Stimulated activated CD4-positive, alpha-beta T cell treated with anti-CD3 and anti-CD28 coated beads, Interleukin-15, amount 100 ng/mL, for 1 hour (primary cell): ENCODE measurements at places on chromosomes 3 and 15.

- no peak for DNase-seq
These were observed 16.1 kb downstream of the HSPBAP1 start for GRCh38 chr3:122777563-122777962.

GRCh38 chr3:171044384-171044783 is 17.9 kb upstream of the SLC2A2 start:
- DNase-seq = no peak

DNA sequence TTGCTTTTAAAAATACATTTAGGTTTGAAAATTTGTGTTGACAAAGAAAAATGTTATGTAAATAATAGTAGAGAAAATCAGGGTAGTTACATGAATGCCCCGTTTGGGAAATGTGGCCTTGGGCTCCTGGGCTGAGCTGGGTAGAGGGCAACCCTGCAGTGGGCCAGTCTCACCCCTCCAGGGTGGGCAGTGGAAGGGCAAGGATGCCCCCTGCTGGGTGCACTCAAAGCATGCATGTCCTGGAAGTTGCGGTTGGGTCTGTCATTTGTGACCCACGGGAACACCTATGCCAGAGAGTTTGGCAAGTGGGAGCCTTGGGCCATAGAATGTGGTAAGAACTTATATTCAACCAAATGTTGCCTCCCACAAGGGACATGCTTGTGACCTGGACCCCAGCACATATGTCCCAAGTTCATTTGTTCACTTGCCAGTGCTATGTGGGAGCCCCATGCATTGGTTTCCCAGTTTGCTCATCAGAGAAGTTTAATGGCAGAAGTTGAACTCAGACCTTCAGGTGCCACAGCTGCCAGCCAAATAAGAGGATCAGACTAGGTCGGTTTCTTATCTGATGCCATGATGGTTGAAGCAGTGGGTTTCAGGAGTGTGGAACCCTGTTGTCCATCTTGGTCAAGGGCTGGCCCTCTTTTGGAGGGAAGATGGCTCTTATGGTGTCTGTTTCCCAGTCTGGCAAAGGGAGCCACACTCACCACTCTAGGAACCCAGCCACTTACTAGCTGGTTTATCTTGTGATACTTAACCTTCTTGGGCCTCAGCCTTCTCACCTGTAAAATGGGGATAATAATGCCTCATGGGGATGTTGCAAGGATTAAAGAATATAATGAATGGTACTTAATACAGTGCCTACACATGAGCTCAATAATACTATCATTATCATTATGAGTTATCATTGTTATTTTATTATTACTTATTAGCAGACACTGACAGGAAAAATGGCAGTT is 2.5 kb upstream of the PLCB2 start:
- DNase-seq = no peak

DNA sequence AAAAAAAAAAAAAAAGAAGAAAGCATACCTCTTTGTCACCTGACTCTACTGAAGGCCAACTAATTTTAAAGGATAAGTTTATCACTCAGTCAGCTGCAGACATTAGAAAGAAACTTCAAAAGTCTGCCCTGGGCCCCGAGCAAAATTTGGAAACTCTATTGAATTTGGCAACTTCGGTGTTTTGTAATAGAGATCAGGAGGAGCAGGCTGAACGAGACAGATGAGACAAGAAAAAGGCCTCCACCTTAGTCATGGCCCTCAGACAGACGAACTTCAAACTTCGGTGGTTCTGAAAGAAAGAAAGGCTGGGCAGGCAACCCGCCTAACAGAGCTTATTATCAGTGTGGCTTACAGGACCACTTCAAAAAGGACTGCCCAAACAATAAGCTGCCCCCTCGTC is 18.5 kb downstream of the GLDN start:
- no peak for DNase-seq

GRCh38 chr3:172465281-172465680 is 17.0 kb upstream of the GHSR start:
- no peak for DNase-seq
